ENCODE measurements at places on chromosomes 5 and 9.

DNA sequence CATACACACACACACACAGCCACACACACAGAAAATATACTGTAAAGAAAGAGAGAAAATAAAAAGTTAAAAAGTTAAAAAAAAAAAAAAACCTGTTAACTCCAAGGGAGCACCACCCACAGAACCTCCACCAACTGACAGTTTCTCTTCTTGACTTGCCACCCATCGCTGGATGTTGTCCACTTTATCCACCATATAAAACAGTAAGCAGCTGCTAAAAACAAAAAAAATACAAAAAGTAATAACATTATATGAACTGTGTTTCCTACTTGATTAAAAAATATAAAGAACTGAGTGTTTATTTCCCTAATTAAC is 1.2 kb downstream of the PURA start:
- DNase-seq = no peak

DNA sequence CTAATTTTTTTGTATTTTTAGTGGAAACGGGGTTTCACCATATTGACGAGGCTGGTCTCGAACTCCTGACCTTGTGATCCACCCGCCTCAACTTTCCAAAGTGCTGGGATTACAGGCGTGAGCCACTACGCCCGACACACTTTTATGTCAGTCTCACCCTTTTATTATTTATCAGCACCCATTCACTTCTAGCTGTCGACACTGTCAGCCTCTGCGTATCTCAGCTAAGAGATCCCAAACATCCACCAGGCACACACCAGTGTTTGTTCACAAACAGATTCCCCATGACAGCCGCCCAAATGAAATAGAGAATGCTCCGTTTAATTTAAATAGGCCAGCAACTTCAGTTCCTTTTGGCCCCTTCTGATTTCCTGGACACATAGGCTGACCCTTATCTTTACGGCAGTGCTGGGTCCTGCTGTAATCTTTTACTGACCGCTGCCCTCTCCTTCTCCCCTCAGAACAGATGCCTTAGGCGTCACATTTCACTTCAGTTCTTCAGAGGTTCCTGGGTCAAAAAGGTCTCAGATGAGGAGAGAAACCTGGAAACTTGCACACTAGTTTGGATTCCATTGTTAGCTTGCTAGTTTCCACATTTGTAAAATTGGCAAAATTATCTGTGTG is 43.1 kb upstream of the CKMT2 start:
- no peak for DNase-seq

GRCh38 chr5:106940986-106941385 is 729.8 kb downstream of the EFNA5 start:
- DNase-seq = no peak

DNA sequence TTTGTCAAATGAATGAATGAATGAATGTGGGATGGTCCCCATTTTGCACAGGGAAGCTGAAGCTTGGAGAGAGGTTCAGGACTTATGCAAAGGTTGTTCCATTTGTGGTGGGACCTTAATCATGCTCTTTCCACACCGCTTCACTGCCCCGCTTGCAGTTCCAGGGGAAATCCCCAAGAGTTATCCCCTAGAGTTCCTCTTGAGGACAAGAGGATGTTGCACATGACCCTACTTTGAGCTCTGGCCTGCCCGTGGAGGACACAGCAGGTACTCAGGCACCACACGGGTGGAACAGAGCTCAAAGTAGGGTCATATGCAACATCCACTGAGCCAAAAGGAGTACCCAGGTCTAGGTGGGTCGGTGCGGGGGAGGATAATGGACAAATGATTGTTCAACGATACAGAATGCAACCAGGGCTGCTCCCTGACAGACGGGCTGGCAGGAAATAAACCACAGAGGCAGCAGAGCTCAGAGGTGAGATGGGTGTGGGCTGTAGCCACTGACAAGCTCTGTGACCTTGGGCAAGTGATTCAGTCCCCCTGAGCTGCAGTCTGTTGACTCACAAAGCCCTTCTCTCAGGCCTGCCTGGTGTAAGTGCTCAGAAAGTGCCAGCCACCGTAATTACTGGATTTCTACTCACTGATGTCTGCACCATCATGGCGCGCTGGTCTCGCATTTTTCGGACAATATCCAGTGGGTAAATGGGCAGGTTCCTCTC is 60.3 kb upstream of the EPB41L4B start:
- no peak for DNase-seq

DNA sequence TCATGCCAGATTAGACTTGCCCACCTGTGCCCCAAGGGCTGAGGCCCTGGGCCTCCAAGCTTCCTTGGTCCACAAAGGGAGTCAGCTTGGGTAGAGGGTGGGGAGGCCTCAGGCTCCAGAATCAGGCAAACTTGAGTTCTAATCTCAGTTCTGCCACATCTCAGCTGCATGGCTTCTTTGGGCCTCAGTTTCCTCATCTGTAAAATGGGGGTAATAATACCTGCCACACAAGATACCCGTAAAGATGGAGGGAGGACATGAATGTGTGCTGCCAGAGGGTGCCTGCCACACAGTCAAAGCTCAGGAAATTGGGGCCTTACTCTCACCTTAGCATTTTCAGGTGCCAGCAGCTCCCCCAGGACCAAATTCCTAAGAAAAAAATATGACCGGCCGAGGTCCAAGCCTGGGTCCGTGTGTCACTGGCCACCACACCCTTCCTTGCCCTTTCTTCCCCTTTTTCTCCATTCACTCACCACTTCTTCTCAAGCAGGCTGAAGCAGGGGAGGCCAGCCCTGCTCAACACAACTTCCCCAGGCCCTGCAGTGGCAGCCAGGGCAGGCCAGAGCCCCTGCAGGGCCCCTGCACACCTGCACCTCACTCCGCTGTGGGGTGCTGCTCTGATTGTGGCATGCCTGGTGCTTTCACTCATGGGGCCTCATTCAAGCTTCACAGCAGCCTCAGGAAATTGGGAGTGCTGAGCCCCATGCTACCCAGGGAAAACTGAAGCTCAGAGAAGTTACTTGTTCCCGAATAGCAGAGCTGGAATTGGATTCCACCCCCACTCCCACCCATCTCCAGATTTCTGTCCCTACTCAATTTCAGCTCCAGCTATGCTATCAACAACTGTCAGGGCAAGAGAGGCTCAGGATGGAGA is 3.9 kb downstream of the RGS14 start:
- DNase-seq = peak; percentile 36

DNA sequence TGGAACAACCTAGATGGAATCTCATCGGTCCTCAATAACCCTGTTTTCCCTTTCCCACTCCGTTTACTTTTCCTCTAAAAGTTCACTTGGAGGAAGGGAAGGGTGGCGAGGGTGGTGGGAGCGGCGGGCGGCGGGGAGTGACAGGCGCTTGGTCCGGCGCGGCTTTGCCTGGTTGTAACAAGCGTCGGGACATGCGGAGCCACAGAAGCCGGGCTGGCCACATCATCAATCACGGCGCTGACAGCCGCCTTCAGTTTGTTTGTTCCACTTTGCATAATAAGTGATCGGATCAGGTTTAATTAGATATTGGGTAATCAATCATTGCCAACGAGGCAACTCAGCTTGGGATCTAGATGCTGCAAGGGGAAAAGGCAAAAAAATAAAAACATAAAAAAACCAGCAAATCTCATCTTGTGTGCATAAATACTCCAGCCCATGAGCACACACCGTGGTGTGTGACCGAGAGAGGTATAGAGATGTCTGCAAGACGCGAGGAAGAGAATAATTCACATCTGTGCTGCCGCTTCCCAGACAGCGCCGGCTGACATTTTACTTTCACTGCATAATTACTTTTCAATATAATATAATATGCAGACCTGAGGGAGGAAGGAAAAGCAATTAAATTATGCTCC is 396.2 kb upstream of the IRX4 start:
- DNase-seq = no peak

- no peak for DNase-seq
Measured at GRCh38 chr9:92035687-92036410, 79.4 kb downstream of the SPTLC1 start.

- DNase-seq = no peak
Measured at GRCh38 chr5:175692996-175693710, 35.3 kb downstream of the HRH2 start.

DNA sequence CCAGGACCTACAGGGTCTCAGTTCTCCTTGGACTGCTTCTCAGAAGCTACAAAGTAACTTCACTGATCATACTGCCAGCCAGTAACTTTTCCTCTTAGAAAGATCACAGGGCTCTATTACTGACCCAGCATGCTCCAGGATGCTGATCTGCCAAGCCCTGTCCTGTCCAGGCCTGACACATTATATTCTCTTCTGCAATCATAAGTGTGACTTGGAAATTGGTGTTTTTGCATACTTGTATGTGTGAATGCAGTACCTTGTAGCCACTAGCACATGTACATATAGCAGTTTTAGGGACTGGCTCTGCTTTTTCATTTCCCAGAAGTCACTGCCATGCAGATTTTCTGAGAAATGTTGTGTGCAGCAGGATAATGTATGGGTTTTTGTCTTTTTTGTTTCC is 40.1 kb upstream of the CCNH start:
- no peak for DNase-seq

GRCh38 chr5:119355685-119356611 is at the start of gene TNFAIP8:
Gene TNFAIP8, plus strand, starts transcription at chr5:119356019. Its CDS starts 72 bp downstream, at chr5:119356091.
- DNase-seq = peak; percentile 41

GRCh38 chr5:139474890-139475791 is 4.3 kb downstream of the SMIM33 start:
- no peak for DNase-seq

GRCh38 chr9:76744336-76744735 is 19.9 kb upstream of the PCA3 start:
- no peak for DNase-seq

DNA sequence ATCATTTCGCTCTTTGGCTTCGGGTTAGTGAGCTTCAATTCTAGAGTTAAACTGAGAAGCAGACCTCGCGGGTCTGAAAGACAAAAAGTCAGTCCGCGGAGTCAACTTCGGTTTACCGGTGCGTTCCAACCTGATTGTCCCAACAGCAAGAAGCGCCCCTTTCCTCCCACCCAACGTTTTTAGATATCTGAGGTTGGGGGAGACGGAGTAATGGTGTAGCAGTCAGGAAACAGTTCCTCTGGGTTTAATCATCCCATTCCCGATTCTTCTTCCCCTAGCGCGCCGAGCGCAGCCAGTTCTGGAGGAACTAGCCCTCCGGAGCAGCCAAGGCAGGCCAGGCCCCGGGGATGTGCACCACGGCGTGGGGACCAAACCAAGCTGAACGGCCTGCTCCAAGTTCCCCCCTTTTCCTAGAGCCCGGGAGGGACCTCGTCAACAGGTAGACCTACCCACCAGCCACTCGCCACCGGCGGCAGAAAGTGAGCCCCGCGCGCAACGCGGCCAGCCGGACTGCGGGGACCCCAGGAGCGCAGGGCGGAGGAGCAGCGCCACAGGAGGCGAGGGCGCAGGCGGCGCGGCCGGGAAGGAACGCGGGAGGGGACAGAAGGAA is 622 bp upstream of the ISL1 start:
- DNase-seq = no peak

DNA sequence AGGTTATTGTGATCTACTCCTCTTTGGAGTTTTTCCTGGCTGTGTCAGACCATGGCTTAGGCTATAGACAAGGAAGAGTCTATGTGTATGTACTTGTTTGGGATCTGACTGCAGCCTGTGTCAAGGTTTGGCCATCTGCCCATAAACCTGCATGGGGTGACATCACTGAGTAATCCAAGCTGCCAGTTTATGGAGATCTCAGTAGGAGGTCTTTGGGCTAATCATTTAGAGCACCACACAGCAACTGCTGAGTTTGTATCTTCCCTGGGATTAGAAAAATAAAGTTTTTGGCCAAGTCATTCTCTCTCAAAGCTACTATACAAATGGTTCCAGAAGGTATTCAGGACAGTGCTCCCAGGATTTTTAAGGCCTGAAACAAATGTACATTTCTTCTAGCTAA is 65.5 kb upstream of the HSPB3 start:
- DNase-seq = no peak

DNA sequence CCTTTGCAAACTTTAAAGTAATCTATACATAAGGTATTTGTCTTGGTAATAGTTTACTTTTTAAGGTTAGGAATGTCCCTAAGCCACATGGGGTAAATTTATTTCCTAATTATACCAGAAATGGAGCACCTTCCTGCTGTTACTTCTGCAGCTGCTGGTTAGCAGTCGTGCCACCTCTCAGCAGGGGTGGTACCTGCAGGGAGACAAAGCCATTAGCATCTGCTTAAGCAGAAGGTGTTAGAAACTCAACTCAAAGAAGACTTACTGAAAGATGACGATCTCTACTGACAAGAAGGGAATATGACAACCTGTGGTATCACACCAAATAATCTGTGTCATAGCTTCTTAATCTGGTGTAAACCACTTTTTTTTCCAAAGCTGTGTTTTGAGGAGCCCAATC is 173.7 kb downstream of the BRINP1 start:
- DNase-seq = no peak

DNA sequence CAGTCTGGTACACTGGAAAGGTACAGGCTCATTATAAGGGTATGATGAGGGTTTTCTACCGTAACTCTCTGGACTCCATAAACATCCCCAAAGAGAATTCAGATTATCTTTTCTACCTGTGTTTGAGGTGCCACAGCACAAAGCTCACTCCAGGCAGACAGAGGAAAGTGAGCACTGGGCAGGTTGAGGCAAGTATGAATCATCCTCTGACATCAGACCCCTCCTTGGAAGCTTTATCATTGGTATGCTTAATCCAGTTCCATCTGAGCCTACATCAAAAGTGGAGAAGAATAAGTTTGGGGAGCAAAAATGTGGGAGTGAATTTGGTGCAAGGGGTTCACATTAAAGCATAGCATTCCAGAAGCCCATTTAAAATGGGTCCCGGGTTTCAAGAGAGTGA is 21.7 kb downstream of the C9orf152 start:
- no peak for DNase-seq

DNA sequence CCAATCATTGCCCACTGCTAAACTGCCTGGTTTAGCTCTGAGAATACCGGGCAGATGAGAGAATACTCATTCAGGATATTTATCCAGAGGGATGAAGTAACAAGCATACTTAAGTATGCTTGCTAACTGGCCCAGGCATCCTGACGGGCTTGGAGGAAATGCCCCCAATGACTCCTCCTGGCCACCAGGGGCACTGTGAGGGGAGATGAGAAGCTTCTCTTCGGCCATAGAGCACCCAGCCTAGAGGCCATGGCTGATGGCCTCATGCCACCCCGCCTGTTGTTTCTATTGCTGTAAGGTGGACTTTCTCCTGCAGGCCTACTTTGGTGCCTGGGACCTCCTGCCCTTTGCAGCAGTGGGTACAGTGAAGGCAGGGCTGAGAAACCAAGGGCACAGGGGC is 134.5 kb upstream of the FSTL4 start:
- DNase-seq = peak; percentile 8

Data from memory B cell (primary cell).